ENCODE measurements at places on chromosomes 7 and 10.

GRCh38 chr10:58384544-58384998, 639 bp upstream of the TFAM start:
- DNase-seq, result peak; percentile 39

DNA sequence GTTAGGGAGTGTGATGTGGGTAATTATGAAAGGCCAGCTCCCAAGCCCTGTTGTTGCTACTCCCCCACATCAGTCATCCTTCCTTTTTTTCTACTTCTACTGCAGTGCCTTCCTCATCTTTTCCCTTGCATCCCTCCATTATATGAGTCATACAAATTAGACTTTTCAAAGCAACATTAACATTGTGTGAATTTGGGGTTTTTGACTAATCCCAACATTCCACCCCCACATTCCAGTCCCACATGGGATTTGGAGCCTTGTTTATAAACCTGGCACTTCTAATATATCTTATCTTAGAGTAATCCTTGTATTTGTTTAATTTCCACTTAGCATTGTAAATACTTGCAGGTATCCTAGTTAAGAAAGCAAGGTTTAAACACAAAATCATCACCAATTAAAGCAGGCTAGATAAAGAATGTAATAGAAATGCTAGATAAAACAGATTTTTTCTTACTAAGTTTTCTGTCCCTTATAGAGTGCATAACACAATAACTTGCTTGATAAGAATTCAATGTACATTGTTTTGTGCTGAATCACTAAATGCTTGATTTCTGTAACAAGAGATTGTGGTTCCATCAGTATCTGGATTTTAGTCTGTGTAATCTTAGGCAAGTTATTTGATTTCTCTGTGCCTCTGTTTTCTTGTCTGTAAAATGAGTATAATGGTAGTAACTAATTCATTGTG, 165.8 kb downstream of the CFTR start:
- no peak for DNase-seq

DNA sequence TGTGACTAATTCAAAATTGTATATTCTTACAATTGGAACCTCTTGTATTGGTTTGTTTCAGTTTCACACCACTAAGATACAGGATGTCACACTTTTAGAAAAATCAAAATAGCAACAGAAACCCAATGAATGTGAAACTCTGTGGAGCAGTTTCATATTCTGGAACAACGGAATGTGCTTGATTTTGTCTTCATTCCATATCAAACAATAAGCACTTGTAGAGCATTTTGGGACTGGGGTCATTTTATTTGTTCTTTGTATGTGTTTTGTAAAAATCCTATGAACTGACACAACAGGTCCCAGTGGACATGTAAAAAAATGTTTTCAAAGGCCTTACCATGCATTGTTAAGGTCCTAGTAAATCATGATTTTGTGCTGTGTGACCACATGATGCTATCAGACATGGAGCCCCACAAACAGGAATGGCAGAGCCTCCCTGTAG, 123.1 kb downstream of the DKK1 start:
- DNase-seq, result no peak

DNA sequence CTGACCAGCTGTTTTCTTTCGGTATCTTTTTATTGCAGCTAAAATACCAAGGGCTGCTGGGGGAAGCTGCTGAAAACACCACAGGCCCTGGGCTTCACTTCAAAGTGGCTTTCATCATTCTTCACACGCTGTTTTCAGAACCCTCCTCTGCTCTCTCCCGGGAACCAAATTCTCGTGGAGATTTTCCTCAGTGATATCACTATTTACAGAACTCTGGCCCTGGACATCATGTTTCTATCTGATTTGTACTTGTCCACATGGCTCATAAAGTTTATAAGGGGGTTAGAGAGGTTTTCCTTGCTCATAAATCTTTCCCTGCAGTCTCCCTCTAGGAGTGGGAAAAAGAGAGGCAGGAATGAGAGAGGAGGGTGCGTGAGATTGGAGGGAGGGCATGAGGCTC, 177.4 kb upstream of the NPVF start:
- DNase-seq, result no peak

DNA sequence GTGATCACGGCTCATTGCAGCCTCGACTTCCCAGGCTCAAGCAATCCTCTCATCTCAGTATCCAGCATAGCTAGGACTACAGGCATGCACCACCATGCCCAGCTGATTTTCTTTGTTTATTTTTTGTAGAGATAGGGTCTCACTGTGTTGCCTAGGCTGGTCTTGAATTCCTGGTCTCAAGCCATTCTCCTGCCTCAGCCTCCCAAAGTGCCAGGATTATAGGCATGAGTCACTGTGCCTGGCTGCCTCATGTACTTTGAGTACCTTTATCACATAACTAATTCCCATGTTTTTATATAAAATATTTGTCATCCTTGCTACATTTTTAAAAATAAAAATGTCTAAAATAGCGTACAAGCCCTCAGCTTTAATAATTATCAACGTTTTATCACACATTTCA, 35.3 kb upstream of the CCDC3 start:
- DNase-seq, result no peak

DNA sequence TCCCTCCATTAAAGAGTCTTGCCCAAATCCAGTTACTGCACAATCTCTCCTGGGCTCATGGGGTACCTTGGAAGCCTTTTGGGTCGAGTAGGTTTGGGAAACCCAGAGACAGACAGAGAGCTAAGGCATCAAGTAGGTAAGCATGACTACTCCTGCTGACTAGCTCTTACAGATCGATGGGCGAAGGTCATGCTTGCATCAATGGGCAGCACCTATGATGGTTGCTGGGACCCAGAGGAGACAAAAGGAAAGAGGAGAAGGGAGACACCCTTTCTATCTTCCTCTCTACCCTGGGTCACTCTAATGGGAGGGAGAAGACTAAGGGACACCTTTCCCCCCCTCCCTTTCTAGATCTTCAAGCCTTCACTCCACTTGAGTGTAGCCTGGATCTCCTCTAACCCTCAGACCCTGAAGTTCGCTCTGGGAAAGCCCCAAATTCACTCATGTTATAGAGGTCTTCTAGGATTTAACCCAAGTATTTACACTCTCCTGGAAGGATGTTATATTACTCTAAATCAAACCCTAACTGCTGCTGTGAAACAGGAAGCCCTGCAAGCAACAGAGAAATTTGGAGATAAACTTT, 31.6 kb upstream of the ZNF746 start:
- DNase-seq, result no peak

DNA sequence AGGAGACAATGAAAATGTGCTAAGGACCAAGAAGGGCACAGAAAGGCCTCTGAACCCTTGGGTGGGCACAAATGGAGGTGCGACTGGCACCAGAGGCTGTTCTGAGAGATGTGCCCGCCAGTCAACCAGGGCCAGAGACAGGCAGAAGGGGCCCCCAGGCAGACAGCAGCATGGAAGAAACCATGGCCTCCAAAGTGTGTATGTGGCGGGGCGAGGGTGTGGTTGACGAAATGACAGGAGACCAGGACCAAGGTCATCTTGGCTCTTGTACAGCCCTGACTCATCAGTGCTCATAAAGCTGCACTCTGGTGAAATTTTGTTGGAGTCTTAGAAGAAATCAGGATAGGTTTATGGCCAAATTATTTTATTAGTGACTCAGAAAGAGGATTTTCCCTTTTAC, 4.0 kb upstream of the MRPS24 start:
- DNase-seq, result no peak
